Hepatocyte (in vitro differentiated cells): ENCODE measurements at places on chromosomes 3 and 15.

- DNase-seq: no peak
Observed at GRCh38 chr15:36584511-36584910, 5.1 kb downstream of the CDIN1 start.

GRCh38 chr15:54722342-54722986 is 474.3 kb downstream of the RSL24D1 start:
- DNase-seq: no peak

GRCh38 chr3:45075821-45076625 is 49.9 kb downstream of the CLEC3B start:
- DNase-seq: no peak

DNA sequence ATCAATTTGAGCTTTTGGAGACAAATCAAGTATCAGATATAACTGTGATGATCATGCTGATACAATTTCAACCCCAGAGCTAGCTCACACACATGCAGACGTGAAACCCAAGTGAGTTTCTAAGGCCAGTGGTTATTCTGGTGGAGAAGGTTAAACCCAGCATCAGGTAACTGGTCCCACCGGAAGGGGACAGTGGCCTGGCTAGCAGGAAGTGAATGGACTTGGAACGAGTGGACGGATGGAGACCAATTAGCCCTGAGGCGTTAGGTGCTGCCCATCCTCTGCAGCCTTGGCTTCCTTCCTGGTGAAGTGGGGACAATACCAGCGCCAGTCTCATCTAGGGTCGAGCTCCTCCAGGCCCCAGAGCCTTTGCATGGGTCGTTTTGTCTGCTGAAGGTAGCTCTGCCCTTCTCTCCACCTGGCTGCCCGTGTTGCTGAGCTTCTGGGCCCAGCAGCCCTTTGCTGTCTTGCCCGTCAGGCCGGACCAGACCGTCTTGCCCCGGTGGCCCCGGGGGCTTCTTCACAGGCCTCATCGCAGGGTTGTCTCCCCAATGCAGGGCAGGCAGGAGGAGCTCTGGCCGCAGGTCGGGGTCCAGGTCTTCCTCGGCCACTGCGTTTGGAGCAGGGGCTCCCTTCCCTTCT is 915 bp upstream of the KCTD6 start:
- DNase-seq: no peak

GRCh38 chr3:131975047-131975446 is 59.8 kb downstream of the CPNE4 start:
- no peak for DNase-seq

DNA sequence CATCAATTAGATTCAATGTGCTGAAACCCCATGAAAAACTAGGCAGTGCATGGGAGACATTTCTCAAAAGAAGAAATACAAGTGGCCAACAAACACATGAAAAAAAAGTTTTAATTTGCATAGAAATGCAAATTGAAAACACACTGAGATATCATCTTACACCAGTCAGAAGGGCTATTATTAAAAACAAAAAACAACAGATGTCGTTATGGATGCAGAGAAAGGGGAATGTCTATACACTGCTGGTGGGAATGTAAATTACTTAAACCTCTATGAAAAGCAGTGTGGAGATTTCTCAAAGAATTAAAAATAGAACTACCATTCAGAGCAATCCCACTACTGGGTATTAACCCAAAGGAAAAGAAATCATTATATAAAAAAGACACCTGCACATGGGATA is 98.7 kb downstream of the CCNL1 start:
- DNase-seq: no peak

DNA sequence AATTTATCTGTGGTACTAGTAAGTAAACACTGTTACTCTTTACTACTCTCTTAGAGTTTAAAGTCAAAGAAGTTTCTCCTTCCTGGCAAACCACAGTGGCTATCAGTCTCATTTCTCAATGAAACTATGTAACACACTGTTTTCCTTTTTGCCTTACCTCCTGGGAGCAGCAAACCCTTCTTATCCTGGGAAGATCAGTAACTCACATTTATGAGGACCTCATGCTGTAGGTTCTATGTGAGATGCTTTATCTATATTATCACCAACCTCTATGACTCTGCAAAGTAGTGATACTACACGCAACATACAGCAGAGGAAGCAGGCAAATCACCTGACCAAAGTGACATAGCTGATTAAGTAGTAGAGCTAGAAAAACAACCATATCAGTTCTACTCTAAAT is 35.3 kb downstream of the PBRM1 start:
- DNase-seq: no peak

- peak; percentile 72 for DNase-seq
Observed at GRCh38 chr3:129829640-129830039, 63.9 kb downstream of the TMCC1 start.

DNA sequence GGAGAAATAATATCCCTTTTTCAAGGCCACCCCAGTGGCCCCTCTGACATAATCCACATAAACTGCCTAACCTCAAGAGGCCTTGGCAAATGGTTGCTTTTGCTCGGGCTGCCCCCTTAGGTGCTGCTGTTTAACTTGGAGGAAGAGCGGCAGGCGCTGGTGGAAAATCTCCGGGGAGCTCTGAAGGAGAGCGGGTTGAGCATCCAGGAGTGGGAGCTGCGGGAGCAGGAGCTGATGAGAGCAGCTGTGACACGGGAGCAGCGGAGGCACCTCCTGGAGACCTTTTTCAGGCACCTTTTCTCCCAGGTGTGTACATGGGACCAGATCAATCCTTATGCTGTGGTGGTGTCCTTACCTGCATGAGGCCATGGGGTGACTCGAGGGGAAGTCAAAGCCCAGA is 15.0 kb downstream of the DUOX1 start:
- DNase-seq: no peak

- DNase-seq: no peak
Observed at GRCh38 chr3:42072831-42073301, 18.3 kb upstream of the TRAK1 start.

- DNase-seq: peak; percentile 18
Observed at GRCh38 chr3:72629191-72629631, 219.0 kb downstream of the SHQ1 start.

- DNase-seq: no peak
Observed at GRCh38 chr3:195170496-195170895, 100.5 kb downstream of the XXYLT1 start.

GRCh38 chr3:127135241-127136023 is 57.5 kb upstream of the PRR23E start:
- peak; percentile 56 for DNase-seq

- DNase-seq: no peak
Observed at GRCh38 chr3:152060701-152061100, 187.3 kb downstream of the SUCNR1 start.

- DNase-seq: no peak
Observed at GRCh38 chr3:55294557-55294956, 192.5 kb downstream of the WNT5A start.

GRCh38 chr3:169953462-169954141 is 13.0 kb upstream of the SEC62 start:
- no peak for DNase-seq

GRCh38 chr3:37907906-37908305 is 46.2 kb downstream of the CTDSPL start:
- DNase-seq: no peak

DNA sequence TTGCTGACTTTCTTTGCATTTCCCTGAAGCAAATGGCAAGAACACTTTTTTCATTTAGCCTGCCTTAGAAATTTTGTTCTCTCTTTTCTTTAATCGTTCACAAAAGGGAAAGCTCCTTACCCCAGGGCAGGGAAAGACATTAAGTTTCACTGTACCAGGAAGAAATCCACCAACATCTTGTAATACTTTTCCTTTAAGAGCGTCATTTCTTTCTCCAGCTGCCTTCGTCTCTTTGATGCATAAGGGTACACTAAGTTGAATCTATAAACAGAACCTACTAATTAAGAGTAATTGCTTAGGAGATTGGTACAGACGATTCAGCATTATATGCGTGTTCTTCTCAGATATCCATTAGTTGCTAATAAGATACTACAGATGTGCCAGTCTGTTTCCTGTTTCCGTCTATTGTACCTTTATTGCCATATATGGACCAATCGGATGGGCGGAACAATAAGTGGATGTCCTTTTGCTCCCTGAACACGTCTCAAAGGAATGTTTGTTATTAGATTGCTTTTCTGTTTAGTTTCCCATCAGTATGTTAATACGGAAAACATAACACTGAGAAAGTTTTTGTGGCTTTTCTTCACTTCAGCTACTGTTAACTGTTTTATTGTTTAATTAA is 276.7 kb upstream of the RARB start:
- no peak for DNase-seq

DNA sequence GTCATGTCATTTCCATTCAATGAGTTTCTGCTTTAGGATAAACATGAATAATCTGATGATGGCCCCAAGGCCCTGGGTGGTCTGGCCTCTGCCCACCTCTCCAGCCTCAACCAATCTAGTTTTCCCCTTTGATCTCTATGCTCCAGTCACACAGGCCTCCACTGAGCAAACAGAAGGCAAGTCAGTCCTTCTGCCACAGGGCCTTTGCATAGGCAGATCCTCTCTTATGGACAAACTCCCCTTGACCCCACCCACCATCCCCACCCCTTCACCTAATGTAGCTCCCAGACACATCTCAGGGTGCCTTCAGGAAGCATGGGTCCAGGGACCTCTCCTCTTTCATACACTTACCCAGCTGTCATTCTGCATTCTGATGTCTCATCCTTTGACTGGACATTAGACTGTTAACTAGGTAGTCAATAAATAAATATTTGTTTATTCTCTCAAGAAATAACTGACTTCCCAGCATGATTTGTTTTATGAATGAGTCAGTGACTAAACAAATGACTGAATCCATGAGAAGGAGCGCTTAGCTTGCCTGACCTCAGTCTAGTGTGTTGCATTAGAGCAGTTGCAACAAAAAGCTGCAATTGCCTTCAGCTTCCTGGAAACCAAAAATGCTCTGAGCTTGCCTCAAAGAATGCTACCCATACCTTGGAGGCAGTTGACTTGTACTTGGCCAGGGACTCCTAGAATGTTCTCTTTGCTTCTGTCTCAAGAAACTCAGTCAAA is 386.6 kb upstream of the WNT5A start:
- no peak for DNase-seq

- no peak for DNase-seq
Observed at GRCh38 chr3:8413337-8413926, 88.2 kb upstream of the LMCD1 start.

DNA sequence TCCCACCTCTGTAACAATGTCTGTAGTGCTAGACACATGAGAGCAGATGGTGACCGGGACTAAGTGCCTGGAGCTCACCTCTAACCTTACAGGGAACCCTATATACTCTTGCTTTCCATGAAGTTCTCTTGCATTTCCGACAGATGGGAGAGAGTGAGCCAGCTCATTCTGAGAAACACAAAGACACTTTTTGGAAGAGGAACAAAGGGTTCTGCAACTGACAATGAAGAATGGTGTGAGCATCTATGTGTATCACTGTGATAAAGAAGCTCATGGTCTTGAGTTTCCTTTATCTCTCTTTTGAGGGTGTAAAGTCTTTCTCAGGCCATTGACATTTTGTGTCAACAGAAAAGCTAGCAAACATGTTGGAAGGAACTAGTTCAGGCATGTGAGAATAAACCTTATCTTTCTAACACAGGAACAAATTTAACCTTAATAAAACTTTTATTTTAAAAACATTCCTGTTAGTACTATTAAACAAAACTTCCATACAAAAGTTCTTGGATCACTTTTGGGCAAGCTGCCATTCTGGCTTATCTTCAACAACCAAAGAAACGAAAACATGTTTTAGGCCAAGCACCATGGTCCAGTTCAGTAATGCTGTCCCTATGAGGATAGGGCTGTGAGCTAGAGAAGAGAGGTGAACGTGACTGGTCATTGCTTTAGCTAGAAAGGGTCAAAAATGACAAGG is 142.7 kb downstream of the THRB start:
- no peak for DNase-seq

DNA sequence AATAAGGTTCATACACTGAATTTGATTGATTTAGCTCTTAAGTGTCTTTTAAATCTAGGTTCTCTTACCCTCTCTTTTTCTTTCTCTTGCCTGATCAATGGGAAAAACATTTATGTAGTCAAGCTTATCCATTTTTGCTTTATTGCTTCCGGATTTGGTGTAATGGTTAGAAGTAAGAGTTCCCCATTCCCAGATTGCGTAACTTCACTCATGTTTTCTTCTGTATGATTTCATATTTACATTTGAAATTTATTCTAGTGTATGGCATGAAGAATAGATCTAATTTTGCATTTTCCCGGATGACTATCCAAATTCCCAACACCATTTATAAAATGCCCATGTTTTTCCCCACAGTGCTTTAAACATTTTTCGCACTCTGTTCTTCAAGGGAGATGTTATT is 27.9 kb upstream of the SV2B start:
- no peak for DNase-seq
